ENCODE measurements at places on chromosomes 7 and 10. TPM values are rescaled to one million over a fixed set of nuclear protein-coding genes. Genes with fewer than 3 reads are reported as not detected.
A peak's percentile ranks its signal among the peaks of the same experiment; 100 is the strongest.

GRCh38 chr7:146565872-146566271 is 449.3 kb downstream of the CNTNAP2 start:
- no peaks in the 10 kb centered on the region for H3K27me3 ChIP-seq
- no peaks in the 10 kb centered on the region for H3K4me1 ChIP-seq
- H3K27ac ChIP-seq: no peak overlapping the region
- DNase-seq: no peak
- no peak overlapping the region for H3K4me3 ChIP-seq
- H3K36me3 ChIP-seq: no peaks in the 10 kb centered on the region

- DNase-seq: no peak
- no peak overlapping the region for H3K4me3 ChIP-seq
- H3K27me3 ChIP-seq: no peaks in the 10 kb centered on the region
- peak overlapping the region; percentile 98 for H3K27ac ChIP-seq
- no peaks in the 10 kb centered on the region for H3K36me3 ChIP-seq
- peaks cover 81% of the 10 kb centered on the region for H3K4me1 ChIP-seq
These were observed 10.6 kb downstream of the DUSP5 start for GRCh38 chr10:110508159-110508788.

DNA sequence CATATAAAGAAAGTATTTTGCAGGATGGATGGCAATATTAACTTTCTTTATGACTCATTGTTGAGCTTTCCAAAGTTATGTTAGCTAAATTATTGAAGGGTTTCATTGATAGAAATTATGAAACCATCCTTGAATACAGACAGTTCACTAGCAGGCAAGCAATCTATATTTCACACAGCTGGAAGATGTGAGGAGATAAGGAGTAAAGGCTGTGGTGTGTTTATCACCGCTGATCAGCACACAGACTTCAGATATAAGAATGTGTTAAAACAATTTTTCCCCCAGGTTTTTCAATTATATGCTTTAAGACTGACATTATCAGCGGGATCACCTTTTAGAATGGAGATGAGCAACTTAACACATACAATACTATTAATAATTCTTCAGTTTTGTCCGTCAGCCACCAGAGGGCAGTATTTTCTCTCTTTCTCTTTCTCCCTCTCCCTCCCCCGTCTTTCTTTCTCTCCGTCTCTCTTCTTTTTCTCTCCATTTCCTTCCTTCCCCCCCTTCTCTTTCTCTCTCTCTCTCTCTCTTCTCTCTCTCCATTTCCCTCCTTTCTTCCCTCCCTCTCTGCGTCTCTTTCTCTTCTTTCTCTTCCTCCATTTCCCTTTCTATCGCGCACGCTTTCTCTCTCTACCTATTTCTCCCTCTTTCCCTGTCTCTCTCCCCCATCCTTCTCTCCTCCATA is 62.9 kb upstream of the FAM171A1 start:
- H3K4me3 ChIP-seq: peak overlapping the region; percentile 32
- H3K27me3 ChIP-seq: no peaks in the 10 kb centered on the region
- H3K4me1 ChIP-seq: peaks cover 2% of the 10 kb centered on the region
- no peak overlapping the region for H3K27ac ChIP-seq
- no peaks in the 10 kb centered on the region for H3K36me3 ChIP-seq

DNA sequence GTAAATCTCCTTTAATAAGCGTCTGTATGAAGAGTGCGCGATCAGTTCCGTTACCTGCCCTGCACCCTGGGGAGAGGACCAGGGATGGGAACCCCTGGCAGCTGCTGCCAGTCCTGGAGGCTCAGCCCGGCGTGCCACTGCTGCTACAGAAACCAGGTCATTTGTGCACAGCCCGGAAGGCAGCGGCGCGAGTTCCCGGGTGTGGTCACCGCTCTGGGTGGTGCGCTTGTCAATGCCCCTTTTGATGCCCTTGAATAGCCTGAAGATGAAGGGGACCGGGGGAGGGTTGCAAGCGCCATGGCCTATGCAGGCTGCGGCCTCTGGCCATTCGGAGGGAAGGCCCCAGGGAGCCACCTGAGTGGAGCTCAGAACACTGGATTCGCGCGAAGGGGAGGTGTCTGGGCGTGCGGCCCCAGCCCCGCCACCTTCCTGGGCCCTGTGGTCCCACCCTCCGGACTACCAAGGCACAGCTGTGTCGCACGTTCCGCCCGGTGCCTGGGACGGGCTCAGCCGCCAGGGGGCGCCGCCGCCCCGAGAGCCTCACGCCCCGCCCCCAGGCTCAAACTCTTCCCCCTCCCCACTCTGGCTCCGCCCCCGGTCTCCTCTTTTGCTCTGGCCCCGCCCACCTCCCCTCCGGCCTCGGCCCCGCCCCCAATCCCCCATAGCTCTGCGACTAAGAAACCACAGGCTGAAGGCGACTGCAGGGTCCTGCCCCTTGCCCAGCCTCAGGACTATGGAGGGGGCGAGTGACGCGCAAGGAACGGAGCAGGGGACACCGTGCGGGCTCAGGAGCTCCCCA is 16.5 kb downstream of the AP5Z1 start:
- H3K27ac ChIP-seq: no peak overlapping the region
- peaks cover 26% of the 10 kb centered on the region for H3K36me3 ChIP-seq
- peak overlapping the region; percentile 44 for H3K4me3 ChIP-seq
- H3K4me1 ChIP-seq: peaks cover 7% of the 10 kb centered on the region
- H3K27me3 ChIP-seq: no peaks in the 10 kb centered on the region

- peaks cover 14% of the 10 kb centered on the region for H3K4me1 ChIP-seq
- H3K36me3 ChIP-seq: no peaks in the 10 kb centered on the region
- peak; percentile 69 for DNase-seq
- no peaks in the 10 kb centered on the region for H3K27me3 ChIP-seq
- no peak overlapping the region for H3K4me3 ChIP-seq
These were observed 16.9 kb upstream of the ZFAND2A start for GRCh38 chr7:1176891-1177373.

DNA sequence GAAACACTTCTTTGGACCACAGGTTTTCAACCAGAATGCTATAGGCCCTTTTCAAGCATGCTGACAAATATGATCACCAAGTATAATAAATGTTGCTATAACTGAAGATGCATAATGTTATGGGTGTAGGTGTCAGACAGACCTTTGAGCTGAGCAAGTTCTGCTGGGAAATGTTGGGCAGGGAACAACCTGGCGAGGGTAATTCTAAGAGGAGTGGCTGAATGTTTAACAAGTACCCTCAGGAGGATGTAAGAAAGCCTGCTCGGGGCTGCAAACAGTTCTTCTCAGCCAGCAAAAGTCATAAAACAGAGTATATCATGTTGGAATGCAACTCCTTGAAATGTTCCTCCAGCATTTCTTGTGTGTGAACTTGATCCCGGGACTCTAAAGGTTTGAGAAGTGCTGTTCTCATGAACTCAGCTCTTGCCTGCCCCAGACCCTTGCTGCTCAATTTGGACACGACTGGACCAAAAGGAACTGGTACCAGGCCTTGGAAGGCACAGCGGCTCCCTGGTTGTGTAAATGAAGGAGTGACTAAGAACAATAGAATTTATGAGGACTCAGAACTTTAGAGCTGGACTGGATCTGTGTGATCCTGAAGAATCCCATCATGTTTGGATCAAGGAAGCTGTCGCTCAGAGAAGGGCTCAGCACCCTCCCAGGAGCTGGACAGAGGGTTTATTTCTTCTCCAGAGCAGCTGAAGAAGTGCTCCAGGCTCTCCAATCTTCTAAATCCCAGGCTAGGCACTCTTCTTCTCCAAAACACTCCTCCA is 143.2 kb upstream of the ANK3 start:
- H3K27me3 ChIP-seq: no peaks in the 10 kb centered on the region
- no peak overlapping the region for H3K27ac ChIP-seq
- no peak overlapping the region for H3K4me3 ChIP-seq
- DNase-seq: no peak
- H3K4me1 ChIP-seq: peaks cover 6% of the 10 kb centered on the region
- H3K36me3 ChIP-seq: no peaks in the 10 kb centered on the region

GRCh38 chr7:499853-500485 is 19.7 kb downstream of the PDGFA start:
- H3K27ac ChIP-seq: no peak overlapping the region
- H3K4me1 ChIP-seq: peaks cover 25% of the 10 kb centered on the region
- no peak overlapping the region for H3K4me3 ChIP-seq

- no peak for DNase-seq
- no peaks in the 10 kb centered on the region for H3K4me1 ChIP-seq
- H3K27me3 ChIP-seq: no peaks in the 10 kb centered on the region
- H3K27ac ChIP-seq: no peak overlapping the region
- no peak overlapping the region for H3K4me3 ChIP-seq
- H3K36me3 ChIP-seq: no peaks in the 10 kb centered on the region
These were observed 437.1 kb downstream of the HTR7 start for GRCh38 chr10:90420637-90421318.

- no peak overlapping the region for H3K4me3 ChIP-seq
- no peaks in the 10 kb centered on the region for H3K4me1 ChIP-seq
- H3K27me3 ChIP-seq: no peaks in the 10 kb centered on the region
These were observed 21.0 kb downstream of the ELFN1 start for GRCh38 chr7:1691096-1691495.

DNA sequence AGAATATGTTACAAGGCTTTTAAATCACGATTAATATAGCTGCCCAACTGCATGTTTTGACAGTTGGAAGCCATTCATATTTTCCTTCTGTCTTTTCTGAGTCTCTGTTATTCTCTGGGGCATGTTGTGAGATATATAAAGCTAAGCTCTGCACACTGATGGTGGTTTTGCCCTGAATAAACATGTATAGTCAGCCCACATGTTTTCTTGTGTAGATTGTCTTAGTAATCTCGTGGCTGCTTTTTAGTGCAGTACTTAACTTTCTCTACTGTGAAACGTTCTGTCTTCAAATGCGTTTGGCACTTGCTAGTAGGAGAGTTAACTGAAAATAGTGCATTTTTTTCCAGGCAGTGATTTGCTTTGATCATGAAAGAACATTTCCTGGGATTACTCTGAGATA is 268.5 kb downstream of the DNAJB9 start:
- no peak overlapping the region for H3K4me3 ChIP-seq
- H3K27ac ChIP-seq: no peak overlapping the region
- no peak for DNase-seq
- no peaks in the 10 kb centered on the region for H3K4me1 ChIP-seq
- H3K36me3 ChIP-seq: no peaks in the 10 kb centered on the region
- no peaks in the 10 kb centered on the region for H3K27me3 ChIP-seq

DNA sequence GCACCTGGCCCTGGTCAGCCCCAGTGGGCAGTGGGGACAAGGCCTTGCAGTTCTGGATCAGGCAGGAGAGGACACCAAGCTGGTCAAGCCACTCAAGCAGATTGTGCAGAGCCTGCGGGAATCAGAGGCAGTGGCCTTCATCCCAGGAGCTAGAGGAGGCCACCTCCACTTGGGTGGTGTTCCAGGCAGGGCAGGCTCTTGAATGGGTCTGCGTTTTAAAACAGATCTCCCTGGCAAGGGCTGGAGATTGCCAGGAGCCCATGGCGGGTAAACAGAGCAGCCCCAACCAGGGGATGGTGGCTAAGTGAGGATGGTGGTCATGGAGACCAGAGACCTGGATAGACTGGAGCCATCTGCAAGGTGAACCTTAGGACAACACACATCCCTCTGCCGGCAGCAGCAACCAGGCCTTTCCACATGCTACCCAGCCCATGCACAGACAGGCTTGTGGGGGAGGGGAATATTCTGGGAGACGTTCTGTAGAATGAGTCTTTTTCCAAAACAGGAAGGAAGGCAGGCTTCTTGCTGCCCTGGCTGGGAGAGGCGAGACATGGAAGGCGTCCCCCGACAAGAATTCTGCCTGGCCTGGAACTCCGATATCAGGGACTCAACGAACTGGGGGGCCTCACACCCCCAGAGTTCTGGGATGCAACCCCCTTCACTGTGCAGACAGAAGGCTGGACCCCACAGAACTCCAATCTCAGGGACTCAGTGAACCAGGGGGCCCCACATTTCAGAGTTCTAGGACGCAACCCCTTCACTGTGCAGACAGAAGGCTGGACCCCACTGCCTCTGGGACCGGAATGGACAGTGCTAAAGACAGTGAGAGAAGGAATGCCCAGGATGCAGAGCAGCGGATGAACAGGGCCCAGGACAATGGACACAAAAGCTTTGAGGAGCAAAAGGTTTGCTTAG is 264.8 kb downstream of the PTPRN2 start:
- H3K27me3 ChIP-seq: peaks cover 10% of the 10 kb centered on the region
- DNase-seq: no peak
- no peak overlapping the region for H3K4me3 ChIP-seq
- no peak overlapping the region for H3K27ac ChIP-seq
- H3K36me3 ChIP-seq: no peaks in the 10 kb centered on the region

- DNase-seq: no peak
- no peaks in the 10 kb centered on the region for H3K4me1 ChIP-seq
- H3K4me3 ChIP-seq: no peak overlapping the region
- H3K36me3 ChIP-seq: no peaks in the 10 kb centered on the region
- H3K27ac ChIP-seq: no peak overlapping the region
- no peaks in the 10 kb centered on the region for H3K27me3 ChIP-seq
These were observed 301.6 kb upstream of the NRP1 start for GRCh38 chr10:33635967-33636515.

DNA sequence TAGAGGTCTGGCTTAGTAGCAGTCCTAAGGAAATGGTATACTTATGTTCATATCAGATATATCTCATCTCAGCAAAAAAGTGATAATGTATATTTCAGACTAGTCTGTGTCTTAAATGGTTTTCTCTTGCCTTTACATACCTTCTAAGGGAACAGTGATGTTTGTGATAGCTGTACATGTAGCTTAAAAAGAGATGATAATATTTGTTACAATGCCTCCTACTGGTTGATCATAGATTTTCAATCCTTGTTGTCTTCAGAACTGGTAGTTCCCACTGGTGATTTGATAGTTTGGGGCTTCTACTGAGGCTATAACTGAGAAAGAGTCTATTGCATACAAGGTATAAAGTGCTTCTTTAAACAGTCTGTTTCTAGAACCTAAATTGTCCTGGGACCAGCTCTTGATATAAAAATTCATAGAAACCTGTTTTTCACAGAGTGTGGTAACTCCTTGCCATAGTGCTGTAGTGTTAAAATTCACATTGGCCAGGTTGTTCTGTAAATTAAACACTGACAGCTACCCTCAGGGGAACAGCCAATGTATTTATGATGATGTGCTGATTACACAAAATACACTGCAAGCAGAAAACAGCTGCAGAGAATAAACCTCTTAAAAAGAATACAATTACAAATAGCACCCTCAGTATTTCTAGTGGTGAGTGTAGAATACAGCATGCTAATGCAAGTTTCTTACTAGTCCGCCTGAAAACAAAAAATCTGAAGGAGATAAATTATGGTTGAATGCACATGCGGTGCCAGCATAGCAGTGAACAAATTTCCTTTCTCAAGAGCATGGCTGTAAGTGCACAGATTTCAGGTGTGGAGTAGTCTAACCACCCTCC is 90.3 kb downstream of the BTRC start:
- H3K27me3 ChIP-seq: no peaks in the 10 kb centered on the region
- DNase-seq: no peak
- H3K4me1 ChIP-seq: peaks cover 33% of the 10 kb centered on the region
- no peak overlapping the region for H3K27ac ChIP-seq
- no peaks in the 10 kb centered on the region for H3K36me3 ChIP-seq

GRCh38 chr10:35208536-35208935 is 81.9 kb downstream of the CREM start:
- no peaks in the 10 kb centered on the region for H3K36me3 ChIP-seq
- H3K27ac ChIP-seq: peak overlapping the region; percentile 51
- DNase-seq: no peak
- no peak overlapping the region for H3K4me3 ChIP-seq

DNA sequence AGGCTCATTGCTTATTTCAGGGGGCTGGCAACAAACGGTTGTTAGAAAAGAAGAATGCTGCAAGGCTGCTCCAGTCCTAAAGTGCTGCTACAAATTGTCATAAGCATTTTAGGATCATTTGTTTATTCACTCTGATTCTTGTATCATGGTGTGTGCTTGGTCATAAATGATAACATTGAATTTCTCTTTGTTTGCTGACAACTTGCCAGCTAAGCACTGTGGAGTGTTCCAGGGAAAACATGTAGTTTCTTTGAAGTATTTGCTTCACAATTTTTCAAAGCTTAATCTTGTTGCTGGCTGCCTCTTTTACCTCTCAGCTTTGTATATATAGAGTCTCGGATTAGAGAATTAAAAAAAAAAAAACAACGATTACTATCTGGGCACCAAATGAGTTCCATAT is 263.0 kb downstream of the PHF14 start:
- H3K4me3 ChIP-seq: no peak overlapping the region
- no peak overlapping the region for H3K27ac ChIP-seq

CYP3A5 gene
- not detected for total RNA-seq

MYL7 gene
- total RNA-seq: 1,652 TPM
